Activated T-helper 1 cell treated with Interleukin-2 at 50 U/mL for 16 hours (primary cell): ENCODE measurements at places on chromosomes 16 and 17.

DNA sequence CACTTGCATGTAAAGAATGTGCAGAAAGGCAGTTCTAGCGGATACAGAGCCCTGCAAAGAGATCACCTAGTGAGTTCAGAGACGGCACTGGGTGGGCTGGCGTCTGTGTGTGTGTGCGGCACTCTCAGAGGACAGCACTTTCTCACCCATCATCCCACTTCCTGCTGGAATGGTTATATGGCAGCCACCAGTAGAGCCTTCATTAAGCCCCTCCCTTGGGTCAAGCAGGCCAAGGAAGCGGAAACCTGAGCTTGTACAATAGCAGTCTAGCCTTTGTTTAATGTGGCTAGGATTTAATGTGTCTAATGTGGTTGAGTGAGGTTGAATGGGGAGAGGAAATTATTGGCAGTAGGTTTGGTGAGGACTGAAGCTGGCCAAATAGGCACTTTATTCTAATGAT is 88.3 kb upstream of the ELAC2 start:
- no peak for DNase-seq

GRCh38 chr17:51245535-51245934 is 14.3 kb downstream of the MBTD1 start:
- DNase-seq: no peak

GRCh38 chr17:50863931-50864330 is 2.2 kb downstream of the TOB1 start:
- DNase-seq: no peak

- no peak for DNase-seq
These were observed 112.1 kb downstream of the IRX5 start for GRCh38 chr16:55042556-55043432.

- DNase-seq: no peak
These were observed 168.4 kb upstream of the TBX2 start for GRCh38 chr17:61230972-61231820.

GRCh38 chr17:77771998-77772397 is 186.5 kb upstream of the TNRC6C start:
- DNase-seq: no peak

GRCh38 chr16:6573577-6573976 is 759.1 kb upstream of the RBFOX1 start:
- DNase-seq: no peak

- no peak for DNase-seq
These were observed 2.3 kb downstream of the STAT5A start for GRCh38 chr17:42290577-42290976.

GRCh38 chr17:17070931-17071330 is 28.7 kb downstream of the MPRIP start:
- DNase-seq: no peak

GRCh38 chr17:65074778-65075250 is 18.3 kb upstream of the GNA13 start:
- no peak for DNase-seq

- no peak for DNase-seq
These were observed 62.3 kb downstream of the ELAC2 start for GRCh38 chr17:12955521-12955920.

GRCh38 chr17:38609280-38610031 is 3.7 kb upstream of the SRCIN1 start:
- DNase-seq: no peak

- no peak for DNase-seq
These were observed 90.6 kb upstream of the CDH5 start for GRCh38 chr16:66275775-66276428.

DNA sequence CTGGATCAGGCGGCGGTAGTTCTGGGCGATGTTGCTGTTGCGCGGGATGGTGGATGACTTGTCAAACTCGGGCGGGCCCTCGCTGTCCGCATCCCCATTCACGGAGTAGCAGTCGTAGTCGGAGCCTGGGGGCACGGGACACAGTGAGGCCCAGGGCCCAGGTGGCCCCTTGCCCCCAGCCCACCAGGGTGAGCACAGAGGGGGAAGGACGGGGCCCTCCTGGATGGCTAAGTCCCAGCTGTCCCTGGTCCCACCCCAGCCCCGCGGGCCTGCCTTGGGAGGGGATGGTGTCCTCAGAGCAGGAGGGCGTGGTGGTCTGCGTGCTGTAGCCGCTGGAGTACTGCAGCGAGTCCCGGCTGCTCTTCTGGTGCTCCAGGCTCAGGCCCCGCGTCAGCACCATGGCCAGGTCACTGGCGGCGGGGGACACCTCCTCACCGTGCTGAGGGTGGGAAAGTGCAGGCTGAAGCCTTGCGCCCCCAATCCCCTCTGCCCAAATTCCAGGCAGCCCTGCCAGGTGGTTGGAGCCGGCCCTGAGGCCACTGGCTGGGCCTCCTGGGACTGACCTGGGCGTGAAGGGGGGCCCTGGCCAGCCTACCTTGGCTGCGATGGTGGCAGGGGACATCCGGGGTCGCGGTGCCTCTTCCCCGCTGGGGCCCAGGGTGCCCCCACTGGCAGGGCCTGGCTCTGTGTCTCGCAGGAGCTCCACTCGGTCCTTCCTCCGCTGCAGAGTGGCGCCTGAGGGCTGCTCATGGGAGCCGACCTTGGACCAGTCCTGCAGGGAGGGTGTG is 18.2 kb downstream of the IL34 start:
- no peak for DNase-seq

DNA sequence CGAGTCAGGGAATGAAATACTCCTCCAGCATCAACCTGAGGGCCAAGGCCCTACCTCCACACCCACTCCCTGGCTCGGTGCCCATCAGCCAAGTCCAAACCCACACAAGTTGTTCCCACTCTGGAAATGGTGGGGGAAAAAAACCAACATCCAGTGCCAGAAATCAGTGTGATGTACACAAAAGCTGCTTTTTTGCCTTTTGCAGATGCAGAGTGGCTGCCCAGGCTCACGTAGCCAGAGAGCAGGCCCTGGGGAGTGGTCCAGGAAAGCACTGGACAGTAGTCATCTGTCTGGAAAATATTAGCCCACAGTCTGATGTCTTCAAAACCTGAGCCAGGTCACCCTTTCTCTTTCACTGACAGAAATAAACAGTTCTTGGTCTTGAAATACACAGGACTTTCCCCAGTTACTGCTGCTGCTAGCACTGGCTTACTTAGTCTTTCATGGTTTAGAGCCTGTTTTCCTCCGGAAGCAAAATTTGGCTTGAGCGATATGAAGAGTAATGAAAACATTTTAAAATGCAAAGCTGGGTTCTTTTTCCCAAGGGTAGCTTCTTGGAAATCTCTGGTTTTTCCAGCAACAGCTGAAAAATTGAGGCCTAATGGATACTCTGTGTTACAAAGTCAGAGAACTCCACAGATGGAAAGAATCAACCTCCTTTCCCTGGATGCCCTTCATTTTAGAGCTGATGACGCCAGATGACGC is 18.2 kb upstream of the NOS2 start:
- no peak for DNase-seq

- DNase-seq: peak; percentile 62
These were observed 15.8 kb upstream of the AKTIP start for GRCh38 chr16:53518550-53519416.

DNA sequence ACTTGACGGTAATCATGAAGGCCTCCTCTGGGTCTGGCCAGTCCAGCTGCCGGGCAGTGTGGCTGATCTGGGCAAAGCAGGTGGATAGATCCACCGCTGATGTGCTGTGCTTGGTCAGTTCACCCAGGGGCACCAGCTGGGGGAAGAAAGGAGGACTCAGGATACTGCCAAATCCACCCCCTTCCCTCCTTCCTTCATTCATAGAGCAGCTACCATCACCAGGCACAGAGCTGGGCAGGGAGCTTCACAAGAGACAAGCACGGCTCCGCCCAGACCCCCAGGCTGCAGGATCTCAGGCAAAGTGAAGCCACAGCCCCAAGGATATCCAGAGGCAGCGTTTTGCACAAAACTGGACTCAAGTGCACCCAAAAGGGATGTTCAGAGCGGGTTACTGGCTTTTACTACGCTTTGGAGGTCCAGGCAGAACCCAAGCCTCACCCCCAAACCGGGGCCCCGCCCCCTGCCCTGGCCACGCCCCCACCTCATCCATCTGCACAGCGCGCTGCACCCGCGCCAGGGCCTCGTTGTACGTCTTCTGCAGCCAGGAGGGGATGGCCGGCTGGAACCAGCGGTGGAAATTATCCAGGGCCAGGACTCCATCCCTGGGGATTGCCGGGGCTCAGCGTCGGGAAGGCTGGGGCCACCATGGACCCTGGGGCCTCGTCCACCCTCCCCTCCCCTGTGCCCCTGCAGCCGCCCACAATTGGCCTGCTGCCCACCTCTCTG is 9.1 kb downstream of the UNC13D start:
- no peak for DNase-seq

GRCh38 chr16:7378024-7378695 is 45.5 kb downstream of the RBFOX1 start:
- no peak for DNase-seq

DNA sequence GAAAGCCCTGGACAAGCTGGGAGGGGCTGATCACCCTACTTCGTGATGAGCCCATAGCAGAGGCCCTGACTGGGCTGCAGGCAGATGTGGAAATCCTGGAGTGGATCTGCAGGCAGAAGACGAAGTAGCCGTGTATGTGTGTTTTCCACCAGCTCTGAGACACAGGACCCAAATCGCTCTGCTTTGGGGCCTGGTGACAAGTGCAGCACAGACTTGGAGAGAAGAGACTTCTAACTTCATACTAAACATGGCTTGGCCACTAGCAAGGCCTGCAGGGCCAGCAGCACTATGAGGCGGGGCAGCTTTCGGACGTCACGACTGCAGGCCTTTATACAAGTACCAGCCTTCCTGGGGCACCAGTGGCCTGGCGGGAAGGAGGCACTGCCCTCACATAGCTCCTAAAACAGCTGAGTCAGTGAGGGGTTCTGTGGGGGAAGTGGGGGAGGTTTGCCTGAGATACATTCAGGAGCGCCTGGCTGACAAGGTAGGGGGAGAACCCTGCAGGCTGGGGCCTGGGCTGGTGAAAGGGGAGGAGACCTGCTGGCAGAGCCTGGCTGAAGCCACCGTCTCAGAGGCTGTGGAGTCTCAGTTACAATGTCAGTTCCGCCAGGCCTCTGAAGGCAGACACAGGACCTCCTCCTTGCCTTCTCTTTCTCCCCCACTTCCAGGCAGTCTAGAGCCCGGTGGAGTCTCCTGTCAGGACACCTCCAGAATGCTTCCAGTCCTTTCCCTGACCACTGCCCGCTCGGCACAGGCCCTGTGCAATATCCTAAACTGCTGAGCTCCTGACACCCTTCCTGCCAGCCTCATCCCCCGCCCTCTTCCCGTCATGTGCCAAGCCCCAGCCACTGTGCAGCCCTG is 73.4 kb downstream of the WSB1 start:
- no peak for DNase-seq

- no peak for DNase-seq
These were observed 2.3 kb upstream of the COL1A1 start for GRCh38 chr17:50203604-50204345.

DNA sequence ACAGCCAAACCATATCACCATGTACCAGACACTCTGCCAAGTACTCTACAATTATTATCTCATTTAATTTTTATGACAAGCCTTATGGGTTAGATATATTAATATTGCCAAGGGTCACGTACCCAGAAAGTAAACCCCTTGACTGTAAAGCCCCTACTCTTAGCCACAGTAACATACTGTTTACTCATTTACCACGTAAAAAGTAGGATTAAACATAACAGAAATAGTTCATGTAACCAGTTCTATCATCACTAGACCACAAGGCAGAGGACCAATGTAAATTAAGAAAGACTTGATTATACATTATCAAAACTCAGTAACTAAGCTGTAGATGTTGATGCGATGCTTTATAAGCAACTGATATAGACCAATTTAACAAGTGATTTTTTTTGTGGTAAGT is 101.5 kb upstream of the CNTNAP4 start:
- no peak for DNase-seq

DNA sequence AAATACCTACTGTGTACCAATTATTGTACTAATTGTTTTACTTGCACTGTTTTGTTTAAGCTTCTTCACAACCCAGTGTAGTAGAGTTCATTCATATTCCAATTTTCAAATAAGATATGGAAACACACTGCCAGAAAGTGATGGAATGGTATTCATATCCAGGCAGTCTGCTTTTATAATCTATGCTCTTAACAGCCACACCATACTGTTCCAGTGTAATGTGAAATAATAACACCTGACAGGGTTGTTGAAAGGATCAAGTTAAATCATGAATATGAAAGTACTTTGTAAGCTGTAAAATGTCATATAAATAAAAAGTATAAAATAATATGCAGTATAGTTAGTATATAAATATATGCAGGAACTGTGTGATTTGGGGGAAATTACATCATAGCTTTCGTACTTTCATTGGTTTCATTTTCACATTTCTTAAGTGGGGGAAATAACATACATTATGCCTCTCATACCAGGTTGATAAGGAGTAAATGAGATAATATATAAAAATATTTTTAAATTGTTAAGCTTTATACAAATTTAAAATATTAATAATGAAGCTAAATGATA is 230.8 kb downstream of the TANC2 start:
- no peak for DNase-seq

GRCh38 chr17:8951206-8951605 is 14.3 kb downstream of the PIK3R5 start:
- no peak for DNase-seq

GRCh38 chr16:72434159-72434558 is 262.2 kb upstream of the PMFBP1 start:
- no peak for DNase-seq

- DNase-seq: no peak
These were observed 2.4 kb downstream of the TMEM101 start for GRCh38 chr17:44012391-44012790.

DNA sequence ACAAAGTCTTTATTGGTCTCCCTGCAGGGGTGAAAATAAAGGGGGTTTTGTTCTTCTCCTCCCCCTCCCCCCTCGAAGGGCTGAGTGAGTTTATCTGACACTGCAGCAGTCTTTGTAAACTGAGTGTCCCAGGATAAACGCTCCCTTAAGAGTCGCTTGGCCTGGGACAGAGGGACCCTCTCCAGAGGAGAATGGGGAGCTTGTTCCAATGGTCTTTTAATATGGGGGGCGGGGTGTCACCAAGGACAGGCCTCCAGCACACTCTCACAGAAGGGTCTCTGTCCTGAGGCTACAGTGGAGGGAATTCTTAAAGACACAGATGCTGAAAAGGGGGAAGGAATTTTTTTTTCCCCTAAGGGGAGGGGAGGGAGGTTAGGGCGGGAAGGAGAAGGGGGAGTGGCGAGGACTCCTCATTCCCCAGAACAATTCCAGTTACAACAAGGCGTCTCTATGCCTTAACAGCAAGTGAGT is 455.5 kb downstream of the SOX9 start:
- DNase-seq: no peak

DNA sequence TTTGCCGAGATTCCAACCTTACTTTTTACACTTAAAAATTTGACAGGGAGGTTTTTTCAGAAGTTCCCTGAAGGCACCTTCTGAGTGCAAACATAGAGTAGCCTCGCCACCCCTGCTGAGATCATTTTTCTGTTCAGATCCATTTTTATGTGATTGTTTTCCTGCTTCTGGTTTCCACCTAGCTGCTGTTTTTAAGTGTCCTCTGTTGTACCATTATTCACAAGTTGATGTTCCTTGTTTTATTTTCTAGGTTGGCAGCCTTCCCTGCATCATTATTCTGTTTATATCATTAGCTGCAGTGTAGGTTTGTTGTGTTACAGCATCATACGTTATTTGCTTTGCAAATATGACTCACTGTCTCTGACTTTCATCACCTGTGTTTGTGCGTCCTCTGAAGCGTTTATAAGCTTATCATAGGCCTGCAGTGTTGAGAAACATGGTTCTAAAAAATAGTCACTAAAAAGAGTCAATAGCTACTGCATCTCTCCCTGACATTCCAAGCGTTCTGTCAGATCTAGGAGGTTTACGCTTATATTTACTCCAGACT is 116.9 kb upstream of the CLEC3A start:
- no peak for DNase-seq
